Fibroblast of mammary gland (primary cell): ENCODE measurements at places on chromosomes 4 and X.
A peak's percentile ranks its signal among the peaks of the same experiment; 100 is the strongest.

DNA sequence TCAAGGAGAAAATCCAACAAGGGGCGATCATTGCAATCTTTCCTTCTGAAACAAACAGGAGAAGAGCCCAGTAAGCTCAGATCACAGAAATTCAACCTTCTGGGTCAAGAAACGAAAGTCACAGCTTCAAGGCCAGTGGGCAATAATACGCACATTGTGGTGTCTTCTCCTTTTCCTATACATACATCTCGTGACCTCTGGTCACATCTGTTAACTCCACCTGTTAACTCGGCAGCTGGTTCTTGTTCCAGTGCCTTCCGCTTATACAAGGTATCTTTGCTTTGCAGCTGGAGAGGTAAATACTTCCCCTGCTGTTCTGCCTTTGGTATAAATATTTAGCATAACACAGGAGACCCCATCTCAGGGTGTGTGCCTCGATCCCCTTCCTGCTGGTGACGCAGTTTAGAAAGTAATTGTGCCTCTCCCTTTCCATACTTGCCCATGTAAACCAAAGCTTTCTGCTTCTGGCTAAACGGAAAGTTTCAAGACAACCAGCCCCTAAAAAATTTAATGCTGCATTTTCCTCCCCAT is 45.0 kb downstream of the CCDC149 start:
- no peak for DNase-seq

DNA sequence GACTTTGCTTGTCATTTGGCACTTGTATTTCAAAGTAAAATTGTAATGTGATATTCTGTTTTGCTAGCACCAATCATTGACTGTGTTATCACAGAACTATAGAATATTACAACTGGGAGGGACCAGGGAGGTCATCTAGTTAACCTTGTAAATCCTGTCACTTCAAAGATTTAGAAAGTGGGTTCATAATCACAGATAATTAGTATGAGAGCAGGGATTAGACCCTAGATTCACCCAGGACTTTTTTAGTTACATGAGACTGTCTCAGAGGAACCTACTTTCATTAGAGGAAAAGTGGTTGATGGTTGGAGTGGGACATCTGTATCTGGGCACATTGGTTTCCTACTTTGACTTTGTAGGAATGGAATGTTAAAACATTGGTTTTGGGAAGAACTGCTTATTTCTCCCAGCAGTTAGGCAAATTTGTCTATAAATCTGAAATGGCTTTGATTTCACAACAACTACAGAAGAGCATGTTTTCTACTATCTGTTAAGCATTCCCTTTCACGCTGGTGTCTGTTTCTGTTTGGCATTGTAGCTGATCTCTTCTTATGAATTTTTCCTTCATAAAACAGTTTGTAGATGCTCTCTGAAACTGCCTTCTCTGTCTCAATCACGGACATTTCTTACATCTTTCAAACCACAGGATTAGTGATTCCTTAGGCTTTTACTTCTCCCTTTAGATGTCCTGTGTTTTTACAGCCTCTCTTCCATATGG is 144.1 kb downstream of the DIPK2B start:
- peak; percentile 16 for DNase-seq

DNA sequence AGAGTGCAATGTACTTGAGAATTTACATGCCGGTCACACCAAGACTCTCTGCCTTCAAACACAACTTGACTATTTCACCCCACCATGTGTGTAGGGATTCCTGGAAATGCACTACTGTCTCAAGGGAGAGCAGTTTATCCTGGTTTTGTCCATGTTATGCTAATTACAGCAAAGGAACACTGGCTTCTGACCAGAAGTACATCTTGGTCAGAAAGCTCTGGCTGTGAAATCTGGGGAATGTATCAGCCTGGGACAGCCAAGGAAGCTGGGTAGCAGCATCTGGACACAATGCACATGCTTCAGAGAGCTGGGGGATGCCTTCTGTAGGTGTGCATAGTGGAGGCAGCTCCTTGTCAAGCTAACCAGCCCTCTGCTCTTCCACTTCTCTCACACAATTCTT is 1432.6 kb upstream of the TENM3 start:
- no peak for DNase-seq

GRCh38 chr4:40927074-40927473 is 177.3 kb downstream of the NSUN7 start:
- no peak for DNase-seq

DNA sequence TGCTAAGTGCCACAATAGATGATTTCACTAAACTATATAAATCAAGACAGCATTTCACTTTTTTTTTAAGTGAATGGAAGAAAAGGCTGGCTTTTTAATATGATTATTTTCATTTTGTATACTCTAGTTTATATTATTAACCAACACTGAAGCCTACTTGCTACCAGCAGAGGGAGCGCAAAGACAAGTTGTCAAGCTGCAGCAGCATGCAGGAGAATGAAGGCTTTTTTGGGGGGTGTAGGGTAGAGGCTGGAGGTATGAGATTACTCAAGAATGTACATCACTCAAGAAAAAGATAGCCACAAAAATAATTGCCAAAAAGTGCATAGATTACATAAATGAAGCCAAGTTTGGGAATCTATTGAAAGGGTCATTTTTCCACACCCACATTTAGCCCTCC is 519.5 kb downstream of the FGF13 start:
- peak; percentile 21 for DNase-seq

- DNase-seq, result no peak
Observed at GRCh38 chr4:175954685-175955084, 111.0 kb upstream of the WDR17 start.

DNA sequence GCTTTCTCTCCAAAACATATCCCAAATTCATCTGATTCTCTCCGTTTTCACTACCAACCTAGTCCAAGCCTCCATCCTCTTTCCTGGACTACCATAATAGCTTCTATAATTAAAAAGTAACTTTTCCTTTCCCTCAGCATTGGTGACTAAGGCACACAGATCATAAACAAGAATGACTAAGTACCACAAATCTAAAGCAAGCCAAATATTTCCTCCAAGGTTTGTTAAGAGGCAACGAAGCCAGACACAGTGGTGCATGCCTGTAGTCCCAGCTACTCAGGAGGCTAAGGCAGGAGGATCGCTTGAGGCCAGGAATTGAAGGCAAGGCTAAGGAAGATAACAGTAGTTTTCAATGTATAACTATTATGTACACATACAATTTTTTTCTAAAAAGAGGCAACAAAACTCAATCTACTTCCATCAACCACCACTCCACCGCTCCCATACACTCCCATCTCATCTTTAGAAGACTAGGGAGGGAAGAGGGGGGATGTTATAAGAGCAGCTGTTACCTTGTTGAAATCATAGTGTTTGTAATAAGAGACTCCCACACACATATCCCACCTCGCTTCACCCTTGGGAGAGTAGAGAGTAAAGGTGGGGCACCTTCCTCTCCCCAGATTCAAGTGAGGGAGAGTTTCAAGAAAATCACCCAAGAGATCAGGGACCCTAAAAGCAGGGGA is 4.2 kb upstream of the JCHAIN start:
- peak; percentile 74 for DNase-seq

DNA sequence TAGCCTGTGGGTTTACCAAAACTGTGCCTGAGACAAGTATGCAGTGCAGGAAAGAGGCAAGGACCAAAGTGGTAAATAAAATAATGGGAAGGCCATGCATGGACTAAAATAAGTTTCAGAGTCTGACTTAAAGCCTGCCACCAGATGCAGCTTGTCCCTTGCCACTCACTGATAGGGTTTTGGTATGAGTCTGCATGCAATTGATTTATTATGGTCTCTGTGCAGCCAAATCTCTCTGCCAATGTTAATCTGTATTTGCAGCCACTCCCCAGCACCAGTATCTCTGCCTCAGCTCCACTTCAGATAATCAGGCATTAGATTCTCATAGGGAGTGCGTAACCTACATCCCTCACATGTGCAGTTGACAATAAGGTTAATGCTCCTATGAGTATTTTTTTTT is 5.5 kb upstream of the FGF2 start:
- DNase-seq, result no peak

GRCh38 chrX:155666741-155667140 is 54.0 kb upstream of the TMLHE start:
- no peak for DNase-seq

GRCh38 chr4:136864604-136865185 is 667.6 kb downstream of the PCDH18 start:
- DNase-seq, result peak; percentile 79

GRCh38 chr4:66693694-66694093 is 851.6 kb downstream of the CENPC start:
- DNase-seq, result no peak

- DNase-seq, result no peak
Observed at GRCh38 chrX:8237718-8238117, 66.7 kb upstream of the VCX2 start.
